ENCODE measurements at places on chromosomes 1 and 21. TPM values are rescaled to one million over a fixed set of nuclear protein-coding genes. Genes with fewer than 3 reads are reported as not detected.

BATF3 gene
- polyA plus RNA-seq = 7.0 TPM

OR2L8 gene
- polyA plus RNA-seq = not detected

- no peak for DNase-seq
These were observed 23.2 kb downstream of the HAX1 start for GRCh38 chr1:154295408-154296235.

DNA sequence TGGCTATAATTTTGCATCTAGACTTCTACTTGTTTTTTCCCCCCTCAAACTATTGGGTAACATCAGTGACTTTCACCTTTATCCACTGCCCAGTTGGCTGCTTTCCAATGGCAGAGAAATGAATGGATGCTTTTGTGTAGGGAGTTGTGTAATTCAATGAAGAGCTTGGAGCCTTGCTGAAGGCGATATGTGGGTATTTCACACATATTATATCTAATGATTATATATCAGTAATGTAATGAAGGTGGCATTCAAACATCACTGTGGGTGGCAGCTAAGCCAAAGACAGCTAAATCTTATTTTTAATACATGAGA is 81.2 kb downstream of the TGFB2 start:
- DNase-seq = peak; percentile 43

DNA sequence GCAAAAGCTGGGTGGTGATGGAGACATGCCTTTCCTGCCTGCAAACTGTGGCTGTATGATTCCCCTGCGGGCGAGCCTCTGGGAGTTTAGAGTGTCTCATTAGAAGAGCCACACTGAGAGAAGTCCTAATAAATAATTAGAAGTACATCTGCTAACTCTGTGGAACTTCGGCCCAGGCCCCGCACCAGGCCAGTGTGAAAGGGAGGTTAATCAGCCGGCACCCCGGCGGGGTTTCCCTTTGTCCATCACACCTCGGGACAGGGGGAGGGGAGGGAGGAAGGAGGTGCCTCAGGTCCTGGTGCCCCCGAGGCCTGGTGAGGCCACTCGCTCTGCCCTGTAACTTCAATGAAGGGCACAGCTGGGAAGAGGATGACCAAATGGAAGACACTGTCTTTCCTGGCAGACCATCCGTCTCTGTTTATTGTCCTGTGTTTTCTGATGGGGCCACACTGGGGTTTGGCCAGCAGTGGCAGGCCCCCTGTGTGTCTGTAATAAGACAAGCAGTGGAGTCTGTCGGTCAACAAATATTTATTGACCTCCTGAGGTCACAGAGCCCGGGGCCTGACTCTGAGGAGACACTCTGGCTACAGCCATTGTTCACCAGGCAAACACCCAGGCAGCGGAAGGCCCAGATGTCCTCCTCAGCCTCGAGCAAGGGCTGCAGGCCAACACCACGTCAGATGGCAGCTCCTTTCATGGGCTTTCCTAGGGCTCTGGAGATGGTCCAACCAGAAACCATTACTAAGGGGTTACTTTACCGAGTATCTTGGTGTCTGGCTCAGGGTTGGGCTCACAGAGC is 267.5 kb upstream of the RAB4A start:
- DNase-seq = no peak

DNA sequence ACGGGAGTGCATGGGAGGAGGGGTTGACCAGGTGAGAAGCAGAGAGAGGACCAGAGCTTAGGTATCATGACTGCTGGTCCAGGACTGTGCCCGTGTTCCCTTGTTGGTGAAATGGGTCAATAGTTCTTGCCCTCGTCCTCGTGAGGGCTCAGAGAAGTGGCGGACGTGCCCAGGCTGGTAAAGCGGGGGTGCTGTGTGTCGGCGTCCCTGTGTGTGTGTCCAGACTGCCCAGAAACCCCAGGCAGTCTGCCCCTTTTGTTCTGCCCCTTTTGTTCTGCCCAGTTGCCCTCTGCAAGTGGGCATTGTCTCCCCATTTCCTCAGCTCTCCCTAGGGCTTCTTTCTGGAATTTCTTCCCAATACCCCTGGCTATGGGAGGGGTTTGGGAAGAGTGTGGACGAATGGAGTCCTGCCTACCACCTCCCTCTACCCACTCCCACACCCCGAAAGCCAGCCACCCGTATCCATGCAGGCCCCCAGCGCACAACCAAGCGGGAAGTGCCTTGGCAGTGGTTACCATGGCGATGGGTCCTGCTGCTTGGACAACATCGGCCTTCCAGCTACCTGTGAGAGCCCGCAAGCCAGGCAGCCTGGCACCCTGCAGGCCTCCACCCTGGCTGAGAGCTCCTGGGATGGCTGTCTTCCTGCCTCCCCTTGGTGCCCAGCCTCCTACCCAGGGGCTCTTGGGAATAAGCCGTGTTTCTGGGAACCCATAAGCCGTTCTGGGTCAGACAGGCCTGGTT is 34.7 kb downstream of the ACOT11 start:
- no peak for DNase-seq

DNA sequence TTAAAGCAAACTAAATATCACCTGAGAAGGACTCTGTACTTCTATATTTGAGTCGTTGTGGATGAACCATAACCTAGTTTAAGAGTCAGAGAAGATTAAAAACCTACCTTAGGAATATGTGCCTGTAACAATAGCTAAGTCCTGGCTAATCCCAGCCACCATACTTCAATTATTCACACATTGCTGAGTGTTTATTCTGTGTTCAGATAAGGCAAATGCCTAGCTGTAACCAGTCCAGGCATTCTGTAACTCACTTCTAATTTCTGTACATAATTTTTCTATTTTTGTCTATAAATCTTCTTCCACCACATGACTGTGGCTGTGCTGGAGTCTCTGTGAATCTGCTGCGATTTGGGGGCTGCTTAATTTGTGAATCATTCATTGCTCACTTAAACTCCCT is 441.9 kb upstream of the ADAMTS5 start:
- DNase-seq = no peak

DNA sequence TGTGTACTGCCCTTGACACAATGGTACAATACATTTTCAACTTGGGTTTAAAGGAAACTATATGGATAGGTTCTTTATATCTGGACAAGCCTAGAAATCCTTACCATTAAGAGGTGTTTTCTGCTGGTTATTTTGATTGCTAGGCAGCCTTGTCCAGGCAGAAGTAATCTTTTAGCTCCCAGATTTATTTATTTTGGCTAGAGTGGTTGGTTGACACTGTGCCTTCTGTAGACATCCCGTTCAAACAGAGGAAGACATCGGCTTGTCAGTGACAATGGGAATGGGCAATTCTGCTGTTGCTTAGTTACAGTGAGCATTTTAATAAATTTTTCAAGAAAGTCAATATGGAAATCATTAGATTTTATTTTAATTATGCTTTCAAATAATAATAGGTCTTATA is 138.8 kb downstream of the VPS13D start:
- no peak for DNase-seq

- no peak for DNase-seq
These were observed 139.2 kb downstream of the TM2D1 start for GRCh38 chr1:61585714-61586113.

- no peak for DNase-seq
These were observed 29.1 kb upstream of the C21orf91 start for GRCh38 chr21:17848228-17848627.

DNA sequence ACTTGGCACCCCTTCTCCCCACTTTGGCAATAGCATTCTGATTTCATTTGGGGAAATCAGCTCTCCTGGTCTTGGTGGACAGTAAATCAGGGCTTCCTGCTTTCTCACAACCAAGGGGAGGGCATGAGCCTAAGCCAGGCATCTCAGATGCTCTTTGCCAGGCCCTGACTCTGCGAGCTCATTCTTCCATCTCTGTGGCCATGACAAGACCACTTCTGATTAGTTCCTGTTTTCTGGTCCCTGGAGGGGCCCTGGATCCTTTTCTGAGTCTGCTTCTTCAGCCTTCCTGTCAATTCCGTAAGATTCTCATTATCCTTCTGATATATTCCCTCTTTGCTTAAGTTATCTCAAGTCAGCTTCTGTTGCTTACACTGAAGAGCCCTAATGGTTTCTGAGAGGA is 210.4 kb downstream of the HIVEP3 start:
- no peak for DNase-seq

- DNase-seq = no peak
These were observed 16.0 kb upstream of the TDRD10 start for GRCh38 chr1:154485910-154486496.

GRCh38 chr21:37367703-37368540 is 1.3 kb downstream of the DYRK1A start:
- no peak for DNase-seq

- no peak for DNase-seq
These were observed 1494.3 kb downstream of the AMY1C start for GRCh38 chr1:105243969-105244368.

CLCA2 gene
- polyA plus RNA-seq = 0.03 TPM

DNA sequence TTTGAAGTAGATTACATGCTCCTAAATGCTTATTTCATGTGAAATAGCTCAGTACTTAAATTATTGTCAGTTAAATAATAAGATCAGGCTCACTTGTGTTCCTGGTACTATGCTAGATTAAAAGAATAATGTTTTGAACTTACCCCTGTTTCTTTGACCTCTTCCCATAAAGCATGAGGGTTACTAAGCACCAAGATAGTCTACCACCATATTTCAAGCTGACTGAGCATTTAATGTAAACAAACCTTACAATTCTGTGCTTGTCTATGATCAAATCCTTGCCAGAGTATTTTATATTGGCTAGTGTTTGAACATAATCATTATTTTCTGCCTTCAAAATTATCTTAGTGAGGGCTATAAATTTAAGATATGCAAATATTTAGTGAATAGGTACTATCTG is 98.1 kb downstream of the LHX9 start:
- DNase-seq = no peak

GPR3 gene
- 0.64 TPM for polyA plus RNA-seq

SHISAL2A gene
- not detected for polyA plus RNA-seq

CHRM3 gene
- 0.15 TPM for polyA plus RNA-seq

GRCh38 chr1:148355976-148356375 is 127.1 kb downstream of the PPIAL4G start:
- no peak for DNase-seq

GRCh38 chr1:32341971-32342370 is 5.9 kb upstream of the MARCKSL1 start:
- DNase-seq = no peak

DNA sequence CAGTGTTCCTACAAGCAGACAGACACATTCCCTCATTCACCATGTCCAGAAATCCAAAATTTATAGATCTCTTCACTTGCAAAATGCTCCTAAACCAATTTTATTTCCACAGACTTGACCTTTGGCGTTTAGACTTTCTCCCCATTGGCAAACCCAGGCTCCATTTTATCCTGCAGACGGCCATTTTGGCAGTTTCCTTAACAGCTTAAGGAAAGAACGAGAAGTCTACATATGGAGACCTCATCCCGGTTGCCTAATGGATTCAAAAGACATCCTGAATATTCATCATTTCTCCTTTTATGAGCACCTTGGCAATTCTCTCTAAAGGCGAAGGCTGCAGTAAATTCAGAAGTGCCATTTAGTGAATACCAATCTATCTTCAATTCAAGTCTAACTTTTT is 132.9 kb downstream of the HLX start:
- DNase-seq = no peak

DNA sequence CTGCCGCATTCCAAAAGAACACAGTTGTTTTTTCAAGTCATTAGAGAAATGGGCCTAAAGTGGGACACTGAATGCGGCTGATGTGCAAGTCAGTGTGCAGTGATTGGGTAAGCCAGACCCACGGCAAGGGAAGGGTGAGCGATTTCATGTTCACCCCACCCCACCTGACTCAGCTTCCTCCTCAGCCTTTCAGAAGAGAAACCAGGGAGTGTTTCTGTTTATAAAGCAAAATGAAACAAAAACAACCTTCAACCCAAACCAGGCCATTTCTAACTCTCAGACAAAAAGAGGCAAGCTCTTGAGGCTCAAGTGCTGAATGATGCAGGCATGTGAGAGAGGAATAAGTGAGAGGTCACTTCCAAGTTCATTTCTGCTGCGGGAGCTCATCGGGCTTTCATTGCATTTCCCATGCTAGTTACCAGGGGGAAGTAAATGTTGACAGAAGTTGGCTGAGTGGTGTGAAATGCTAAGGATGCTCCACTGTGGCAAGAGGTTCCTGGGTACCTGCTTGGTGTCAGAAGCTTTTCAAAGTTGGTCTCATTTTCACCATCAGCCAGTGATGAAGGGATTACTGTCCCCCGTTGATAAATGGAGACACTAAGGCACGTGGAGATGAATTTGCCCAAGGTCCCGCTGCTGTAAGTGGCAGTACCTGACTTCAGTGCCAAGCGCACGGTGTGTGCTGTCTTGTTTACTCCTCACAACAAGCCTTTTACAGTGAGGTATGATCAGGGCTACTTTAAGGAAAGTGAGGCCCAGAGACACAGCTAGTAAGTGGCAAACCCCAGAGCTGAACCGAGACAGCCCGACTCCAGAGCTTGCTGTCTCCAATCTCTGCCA is 29.1 kb downstream of the STPG1 start:
- DNase-seq = no peak

GJC2 gene
- 0.40 TPM for polyA plus RNA-seq

DNA sequence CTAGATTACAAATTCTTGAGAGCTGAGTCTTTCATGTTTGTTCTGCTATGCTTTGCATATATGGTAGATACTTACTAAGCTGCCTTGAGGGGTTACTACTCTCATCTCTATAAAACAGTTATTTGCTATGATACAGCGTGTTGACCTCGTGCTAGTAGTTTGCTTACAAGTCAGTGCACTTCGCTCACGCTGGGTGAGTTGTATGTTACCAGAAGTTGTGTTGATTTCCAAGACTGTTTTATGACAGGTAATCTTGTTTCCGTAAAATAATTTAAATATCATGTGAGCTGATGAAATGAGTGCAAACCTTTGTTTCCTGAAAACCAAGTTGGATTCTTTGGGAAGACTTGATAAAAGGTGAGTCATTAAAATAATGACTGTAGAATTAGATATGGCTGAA is 7.3 kb downstream of the MRPS6 start:
- no peak for DNase-seq

- DNase-seq = no peak
These were observed 85.8 kb upstream of the KCNJ15 start for GRCh38 chr21:38170704-38171682.

GFI1 gene
- 0.08 TPM for polyA plus RNA-seq

GRCh38 chr1:238648296-238648695 is 738.1 kb upstream of the CHRM3 start:
- DNase-seq = no peak

GRCh38 chr1:60988891-60989290 is 93.5 kb upstream of the NFIA start:
- DNase-seq = no peak

TENT5C gene
- polyA plus RNA-seq = 0.11 TPM

DNA sequence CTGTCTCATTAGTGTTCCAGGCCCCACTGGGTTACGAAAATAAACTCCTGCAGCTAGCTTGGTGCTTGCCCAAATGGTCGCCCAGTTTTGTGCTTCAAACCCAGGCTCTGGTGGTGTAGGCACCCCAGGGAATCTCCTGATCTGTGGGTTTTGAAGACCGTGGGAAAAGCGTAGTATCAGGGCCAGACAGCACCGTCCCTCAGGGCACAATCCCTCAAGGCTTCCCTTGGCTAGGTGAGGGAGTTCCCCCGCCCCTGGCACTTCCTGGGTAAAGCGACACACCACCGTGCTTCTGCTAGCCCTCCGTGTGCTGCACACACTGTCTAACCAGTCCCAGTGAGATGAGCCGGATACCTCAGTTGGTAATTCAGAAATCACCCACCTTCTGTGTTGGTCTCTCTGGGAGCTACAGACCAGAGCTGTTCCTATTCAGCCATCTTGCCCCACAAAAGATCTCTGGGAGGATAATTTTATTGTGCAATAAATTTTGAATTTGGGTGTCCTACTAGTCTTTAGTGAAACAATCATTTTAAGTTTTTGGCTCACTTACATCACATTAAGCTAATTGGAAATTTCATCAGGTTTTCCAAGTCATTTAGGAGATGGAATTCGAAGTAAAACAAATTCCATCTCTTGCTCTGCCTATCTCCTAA is 9.4 kb upstream of the SLC25A24 start:
- no peak for DNase-seq

All from A549 (cell line).